ENCODE measurements at places on chromosomes 6 and 20.

DNA sequence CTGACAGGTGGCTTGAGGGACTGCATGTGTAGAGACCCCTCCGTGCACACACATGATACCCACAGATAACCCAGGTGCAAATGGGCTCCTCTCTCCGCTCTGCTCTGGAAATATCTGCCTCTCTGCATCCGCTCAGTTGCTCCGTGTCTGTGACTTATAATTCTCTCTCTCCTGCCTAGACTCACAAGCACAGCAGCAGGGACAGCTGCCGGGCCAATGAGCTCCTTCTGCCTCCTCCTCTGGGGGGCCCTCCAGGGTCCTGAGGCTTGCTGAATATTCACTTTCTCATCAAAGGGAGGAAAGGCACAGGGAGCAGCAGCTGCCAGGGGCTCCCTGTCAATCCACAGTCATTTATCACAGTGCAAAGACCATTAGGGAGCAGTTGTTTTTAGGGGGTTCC lies 24.1 kb downstream of the LRFN2 start:
- DNase-seq = no peak

DNA sequence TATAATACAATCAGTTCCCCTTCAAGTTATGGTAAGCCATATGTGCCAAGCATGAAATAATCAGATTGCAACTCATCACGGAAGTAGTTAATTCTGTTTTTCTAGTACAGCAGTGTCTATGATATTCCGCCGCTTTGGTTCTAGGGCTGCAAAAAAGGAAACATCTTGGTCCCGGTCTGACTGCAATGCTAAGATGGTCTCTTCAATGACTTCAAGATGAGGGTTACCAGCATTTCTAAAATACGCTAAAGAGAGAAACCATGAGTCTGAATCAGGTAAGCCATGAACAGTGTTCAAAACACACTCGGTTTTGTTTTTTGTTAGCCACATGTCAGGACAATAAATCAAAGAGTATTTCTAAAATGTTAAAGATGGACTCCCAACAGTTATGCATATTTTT lies 3.2 kb upstream of the ANKRD60 start:
- peak; percentile 43 for DNase-seq

- DNase-seq = no peak
These were observed 102.8 kb downstream of the MYB start for GRCh38 chr6:135283926-135284325.

- no peak for DNase-seq
These were observed 10.8 kb upstream of the MATN4 start for GRCh38 chr20:45318948-45319347.

- DNase-seq = no peak
These were observed 4.9 kb downstream of the GTPBP2 start for GRCh38 chr6:43623880-43624785.

DNA sequence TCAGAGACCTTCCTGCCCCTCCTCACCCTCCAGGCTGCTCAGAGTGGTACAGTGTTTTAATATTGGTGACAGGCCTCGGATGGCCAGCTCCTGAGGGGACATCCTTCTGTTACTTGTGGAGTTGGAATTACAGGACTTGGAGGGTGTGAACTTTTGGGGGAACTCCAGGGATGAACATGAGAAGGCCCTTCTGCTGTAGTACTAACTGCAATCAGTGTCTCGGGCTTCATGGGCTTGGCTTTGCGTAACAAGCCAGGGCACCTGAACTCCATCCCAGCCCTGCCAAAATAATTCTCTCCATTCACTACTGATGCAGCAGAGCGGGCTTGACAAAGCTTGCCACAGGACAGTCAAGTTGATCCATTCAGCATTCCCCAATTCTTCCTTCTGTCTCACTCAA lies 28.6 kb downstream of the SLC22A23 start:
- DNase-seq = no peak

- no peak for DNase-seq
These were observed 119.9 kb upstream of the SLC22A16 start for GRCh38 chr6:110596354-110596753.

DNA sequence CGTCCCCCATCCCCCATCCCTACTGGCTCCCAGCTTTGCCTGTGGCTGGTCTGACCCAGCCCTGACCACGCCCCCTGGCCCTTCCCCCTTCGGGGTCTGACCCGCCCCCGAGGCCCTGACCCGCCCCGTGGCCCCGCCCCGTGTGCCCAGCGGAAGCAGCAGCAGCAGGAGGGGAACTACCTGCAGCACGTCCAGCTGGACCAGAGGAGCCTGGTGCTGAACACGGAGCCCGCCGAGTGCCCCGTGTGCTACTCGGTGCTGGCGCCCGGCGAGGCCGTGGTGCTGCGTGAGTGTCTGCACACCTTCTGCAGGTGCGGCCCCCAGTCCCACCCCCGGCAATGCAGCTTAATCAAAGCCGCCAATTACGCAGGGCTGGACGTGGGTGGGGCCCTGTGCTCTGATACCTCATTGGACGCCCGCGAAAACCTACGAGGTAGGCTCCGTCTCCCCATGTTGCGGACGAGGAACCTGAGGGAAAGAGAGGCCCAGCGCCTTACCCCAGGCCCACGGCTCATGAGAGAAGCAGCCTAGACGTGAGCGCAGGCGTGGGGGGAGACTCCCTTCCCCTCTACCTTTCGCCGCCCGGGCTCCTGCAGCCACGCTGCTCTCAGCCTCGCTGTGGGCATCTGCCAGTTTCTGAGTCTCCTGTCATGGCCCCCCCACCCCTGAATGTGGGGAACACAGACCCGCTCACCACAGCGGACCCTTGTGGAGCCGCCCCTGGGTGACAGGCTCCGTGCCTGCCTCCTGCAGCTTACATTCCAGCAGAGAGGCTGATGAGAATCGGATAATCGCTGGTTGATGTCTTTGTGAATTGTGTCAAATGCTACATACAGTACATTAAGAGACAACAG lies 12.8 kb downstream of the RBCK1 start:
- peak; percentile 60 for DNase-seq

- no peak for DNase-seq
These were observed 640 bp downstream of the NFS1 start for GRCh38 chr20:35698298-35699126.

- DNase-seq = no peak
These were observed 23.0 kb downstream of the RALY start for GRCh38 chr20:34016736-34017135.

- no peak for DNase-seq
These were observed 57.1 kb upstream of the AFDN start for GRCh38 chr6:167769408-167770190.

GRCh38 chr6:2950713-2951112 lies 20.7 kb downstream of the SERPINB6 start:
- DNase-seq = no peak

GRCh38 chr6:128723667-128724066 lies 159.3 kb upstream of the LAMA2 start:
- no peak for DNase-seq

GRCh38 chr6:91428296-91428695 lies 841.4 kb upstream of the MAP3K7 start:
- no peak for DNase-seq

- DNase-seq = no peak
These were observed 5.8 kb downstream of the SLC2A4RG start for GRCh38 chr20:63745424-63745805.

DNA sequence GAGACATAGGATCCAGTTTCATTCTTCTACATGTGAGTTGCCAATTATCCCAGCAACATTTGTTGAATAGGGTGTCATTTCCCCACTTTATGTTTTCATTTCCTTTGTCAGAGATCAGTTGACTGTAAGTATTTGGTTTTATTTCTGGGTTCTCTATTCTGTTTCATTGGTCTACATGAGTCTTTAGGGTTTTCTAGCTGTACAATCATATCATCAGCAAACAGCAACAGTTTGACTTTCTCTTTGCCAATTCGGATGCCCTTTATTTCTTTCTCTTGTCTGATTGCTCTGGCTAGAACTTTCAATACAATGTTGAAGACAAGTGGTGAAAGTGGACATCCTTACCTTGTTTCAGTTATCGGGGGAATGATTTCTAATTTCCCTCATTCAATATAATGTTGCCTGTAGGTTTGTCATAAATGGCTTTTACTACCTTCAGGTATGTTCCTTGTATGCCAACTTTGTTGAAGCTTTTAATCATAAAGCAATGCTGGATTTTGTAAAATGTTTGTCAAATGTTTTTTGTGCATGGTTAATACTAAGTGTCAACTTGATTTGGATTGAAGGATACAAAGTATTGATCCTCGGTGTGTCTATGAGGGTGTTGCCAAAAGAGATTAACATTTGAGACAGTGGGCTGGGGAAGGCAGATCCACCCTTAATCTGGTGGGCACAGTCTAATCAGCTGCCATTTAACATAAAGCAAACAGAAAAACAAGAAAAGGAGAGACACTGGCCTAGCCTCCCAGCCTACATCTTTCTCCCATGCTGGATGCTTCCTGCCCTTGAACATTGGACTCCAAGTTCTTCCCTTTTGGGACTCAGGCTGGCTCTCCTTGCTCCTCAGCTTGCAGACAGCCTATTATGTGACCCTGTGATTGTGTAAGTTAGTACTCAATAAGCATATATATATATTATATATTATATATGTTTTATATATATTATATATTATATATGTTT lies 23.3 kb downstream of the MICA start:
- DNase-seq = no peak

GRCh38 chr6:130908188-130908587 lies 81.0 kb downstream of the SMLR1 start:
- DNase-seq = no peak

GRCh38 chr6:32610682-32611296 lies 21.1 kb upstream of the HLA-DRB1 start:
- DNase-seq = no peak

DNA sequence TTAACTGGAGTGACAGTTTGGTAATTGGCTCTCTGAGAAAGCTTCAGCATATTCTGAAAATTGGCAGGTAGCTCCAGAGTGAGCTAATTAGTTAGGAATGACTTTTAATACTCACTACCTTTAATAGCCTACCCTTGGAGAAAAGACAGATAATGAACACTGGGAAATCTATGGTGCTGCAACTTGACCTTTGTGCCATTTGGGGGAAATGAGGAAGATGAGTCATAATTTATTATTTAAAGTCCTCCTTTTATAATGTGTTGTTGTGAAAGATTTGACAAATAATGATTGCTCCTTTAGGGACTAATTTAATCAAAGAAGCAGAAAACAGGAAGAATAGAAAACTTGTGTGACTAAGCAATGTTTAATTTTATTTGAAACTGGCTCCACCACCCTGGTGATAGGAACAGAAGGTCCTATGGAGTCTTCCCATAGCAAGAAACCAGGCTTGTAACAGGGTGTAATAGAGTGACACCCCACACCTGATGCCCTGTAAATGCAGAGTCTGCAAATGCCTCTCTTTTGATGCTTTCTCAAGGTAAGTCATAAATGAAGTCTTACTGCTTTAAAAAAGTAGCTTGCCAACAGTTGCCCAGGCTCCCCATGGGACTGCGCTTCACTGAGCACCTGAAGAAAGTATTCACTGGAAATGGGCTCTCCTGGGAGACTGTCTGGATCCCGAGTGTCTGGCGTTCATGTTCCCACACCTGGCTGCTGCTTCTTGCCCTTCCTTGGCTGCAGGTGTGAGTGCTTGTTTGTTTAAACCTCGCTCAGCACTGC lies 134.4 kb downstream of the LRRC1 start:
- DNase-seq = no peak

Data from COR-L47 (cell line).